ENCODE measurements at places on chromosomes 5 and 9.

- no peak for DNase-seq
Measured at GRCh38 chr5:102790748-102791147, 35.6 kb downstream of the PAM start.

- DNase-seq: no peak
Measured at GRCh38 chr5:21672911-21673310, 1180.2 kb downstream of the CDH12 start.

DNA sequence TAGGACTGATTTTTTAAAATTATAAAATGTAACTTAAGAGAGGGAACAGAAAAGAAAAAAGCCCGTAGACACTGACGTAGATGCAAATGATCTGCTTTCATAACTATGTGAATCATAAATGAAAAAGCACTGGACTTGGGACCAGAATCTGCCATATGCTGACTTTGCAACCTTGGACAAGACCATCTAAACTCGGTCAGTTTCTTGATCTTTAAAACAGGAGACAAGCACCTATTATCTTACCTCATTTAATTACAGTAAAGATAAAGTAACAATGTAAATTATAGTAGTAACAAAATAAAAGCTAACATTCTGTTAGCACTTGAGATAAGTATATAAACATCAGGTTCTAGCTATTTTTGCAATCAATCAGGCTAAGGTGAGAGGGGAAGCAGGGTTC is 20.0 kb downstream of the FBXW2 start:
- no peak for DNase-seq

GRCh38 chr9:2872931-2873323 is 29.0 kb upstream of the PUM3 start:
- DNase-seq: no peak

- no peak for DNase-seq
Measured at GRCh38 chr5:96638561-96638960, 23.6 kb upstream of the CAST start.

- DNase-seq: no peak
Measured at GRCh38 chr5:52725808-52726207, 61.9 kb upstream of the ITGA1 start.

DNA sequence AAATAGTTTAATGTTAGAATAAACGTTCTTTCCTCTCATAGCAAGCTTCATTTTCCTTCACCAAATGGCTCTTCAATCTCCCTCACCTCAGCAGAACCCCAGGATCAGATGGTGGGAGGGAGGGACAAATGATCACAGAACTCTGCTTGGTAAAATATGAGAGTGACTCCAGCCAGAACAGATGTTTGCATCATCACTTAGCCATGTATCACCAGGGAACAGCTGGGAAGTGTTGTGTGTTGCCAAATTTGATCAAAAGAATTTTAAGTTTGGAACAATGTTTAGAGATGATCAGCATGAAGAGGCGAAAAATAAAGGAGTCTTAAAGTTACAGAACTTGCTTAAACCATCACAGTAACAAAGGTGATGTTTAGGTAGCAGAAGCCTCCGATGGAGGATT is 115.7 kb downstream of the FRMD3 start:
- DNase-seq: no peak

- DNase-seq: no peak
Measured at GRCh38 chr5:135207866-135208265, 173.8 kb upstream of the PITX1 start.

GRCh38 chr9:120951960-120952618 is 25.5 kb upstream of the TRAF1 start:
- no peak for DNase-seq

DNA sequence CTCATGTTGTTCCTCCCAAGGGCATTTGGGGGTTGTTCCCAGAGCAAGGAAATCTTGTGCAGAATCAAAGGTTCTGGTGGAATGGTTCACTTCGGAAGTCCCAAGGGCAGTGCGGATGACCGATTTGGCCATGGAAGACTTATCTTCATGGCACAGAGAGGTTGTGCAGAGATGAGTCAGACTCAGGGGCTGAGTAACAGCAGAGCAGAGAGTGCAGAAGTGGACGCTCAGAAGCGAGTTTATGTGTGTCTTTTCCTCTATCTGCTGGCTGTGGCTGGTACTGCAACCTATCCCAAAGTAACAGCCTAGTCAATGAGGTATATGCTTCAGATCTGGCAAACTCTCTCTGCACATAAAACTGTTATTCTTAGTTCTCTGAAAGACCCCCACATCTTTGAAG is 118.1 kb downstream of the DPYSL3 start:
- DNase-seq: no peak

DNA sequence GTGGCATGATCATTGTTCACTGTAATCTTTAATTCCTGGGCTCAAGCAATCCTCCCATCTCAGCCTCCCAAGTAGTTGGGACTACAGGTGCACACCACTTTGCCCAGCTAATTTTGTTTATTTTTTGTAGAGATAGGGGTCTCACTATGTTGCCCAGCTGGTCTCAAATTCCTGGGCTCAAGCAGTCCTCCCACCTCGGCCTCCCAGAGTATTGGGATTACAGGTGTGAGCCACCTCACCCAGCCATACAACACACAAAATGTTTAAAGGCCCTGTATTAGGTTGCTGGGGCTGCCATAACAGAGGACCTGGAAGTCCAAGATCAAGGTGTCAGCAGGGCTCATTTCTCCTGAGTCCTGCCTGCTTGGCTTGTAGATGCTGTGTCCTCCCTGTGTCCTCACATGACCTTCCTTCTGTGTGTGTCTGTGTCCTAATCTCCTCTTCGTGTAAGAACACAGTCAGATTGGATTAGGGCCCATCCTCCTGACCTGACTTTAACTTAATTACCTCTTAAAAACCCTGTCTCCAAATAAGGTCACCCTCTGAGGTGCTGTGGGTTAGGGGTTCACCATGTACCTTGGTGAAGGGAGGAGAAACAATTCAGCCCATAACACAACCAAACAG is 5.4 kb downstream of the UBE2QL1 start:
- DNase-seq: no peak

- no peak for DNase-seq
Measured at GRCh38 chr5:34674187-34674586, 18.1 kb downstream of the RAI14 start.

DNA sequence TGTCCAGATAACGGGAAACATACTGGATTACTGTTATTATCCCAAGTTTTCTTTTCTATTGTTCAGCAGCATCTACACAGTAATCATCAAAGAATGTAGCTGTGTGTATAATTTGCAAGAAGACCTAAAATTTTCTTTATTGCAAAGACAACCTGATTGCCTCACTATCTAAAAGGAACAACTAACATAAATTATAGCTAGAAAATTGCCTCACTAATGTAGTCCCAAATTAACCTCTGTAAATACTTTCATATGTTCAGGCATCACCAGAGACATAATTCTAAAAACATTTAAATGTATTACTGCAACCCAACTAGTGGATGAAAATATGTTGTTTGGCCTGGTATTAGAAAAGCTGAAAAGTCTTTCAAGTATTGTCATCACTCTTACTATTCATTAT is 275.4 kb downstream of the CDH12 start:
- no peak for DNase-seq

DNA sequence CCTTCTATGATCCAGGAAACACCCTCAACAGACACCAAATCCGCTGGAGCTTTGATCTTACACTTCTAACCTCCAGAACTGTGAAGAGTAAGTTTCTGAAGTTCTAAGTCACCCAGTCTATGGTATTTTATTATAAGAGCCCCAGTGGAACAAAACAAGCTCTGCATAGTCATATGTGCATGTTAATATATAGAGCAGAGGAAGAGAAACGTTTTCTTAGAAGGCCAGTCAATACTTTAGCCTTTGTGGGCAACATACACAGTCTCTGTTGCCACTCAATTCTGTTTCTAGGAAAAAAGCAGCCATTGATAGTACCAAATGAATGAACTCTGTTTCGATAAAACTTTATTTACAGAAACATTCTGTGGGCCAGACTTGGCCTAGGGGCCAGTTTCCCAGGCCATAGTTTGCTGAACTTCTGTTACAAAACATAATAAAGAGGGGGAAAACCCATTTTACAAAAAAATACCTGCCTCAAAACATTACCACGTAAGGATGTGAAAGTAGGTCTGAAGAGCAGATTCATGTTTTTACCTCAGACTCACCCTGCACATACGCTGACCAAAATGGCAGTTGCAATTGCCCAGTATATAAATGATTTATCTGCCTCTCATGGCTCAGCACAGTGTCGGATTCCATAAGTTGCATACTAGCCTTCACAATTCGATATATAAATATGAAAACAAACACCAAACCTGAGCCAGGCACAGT is 350.5 kb downstream of the SLIT3 start:
- no peak for DNase-seq

- DNase-seq: no peak
Measured at GRCh38 chr5:96716716-96717115, 54.5 kb downstream of the CAST start.

DNA sequence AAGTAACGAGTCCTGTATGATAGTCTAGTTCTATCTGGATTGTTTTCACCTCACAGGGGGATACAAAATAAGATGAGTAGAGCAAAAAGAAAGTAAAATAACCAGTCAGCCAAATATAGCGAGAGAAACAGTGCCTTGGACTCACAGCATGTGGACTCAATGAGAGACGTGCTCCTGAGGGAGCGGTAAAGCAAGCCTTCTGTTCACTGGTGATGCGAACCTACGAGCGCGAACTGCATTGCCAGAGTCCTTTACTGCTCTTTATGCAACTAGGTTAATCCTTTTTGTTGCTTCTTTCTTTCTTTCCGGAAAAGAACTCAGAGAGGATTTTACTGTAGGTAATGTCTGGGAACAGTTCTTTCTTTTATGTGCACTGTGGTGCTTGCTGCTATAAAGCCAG is 132.7 kb downstream of the ANXA1 start:
- no peak for DNase-seq

DNA sequence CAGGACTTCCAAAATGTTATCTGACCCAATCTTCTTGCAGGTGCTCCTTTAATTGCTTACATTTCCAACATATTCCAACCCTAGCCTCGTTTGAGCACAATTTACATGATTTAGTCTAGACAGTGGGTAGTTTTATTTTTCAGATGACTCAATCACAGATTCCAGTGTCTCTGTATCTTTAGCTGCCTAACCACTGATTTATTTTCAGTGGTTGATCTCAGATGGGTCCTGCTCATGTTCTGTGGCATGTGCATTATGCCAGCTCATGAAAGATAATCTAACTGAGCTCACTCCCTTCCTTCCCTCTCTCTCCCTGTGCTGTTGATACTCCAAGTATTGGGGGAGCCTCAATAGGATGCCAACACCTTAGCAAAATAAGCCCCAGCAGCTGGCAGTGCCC is 106.1 kb upstream of the ICE1 start:
- no peak for DNase-seq

DNA sequence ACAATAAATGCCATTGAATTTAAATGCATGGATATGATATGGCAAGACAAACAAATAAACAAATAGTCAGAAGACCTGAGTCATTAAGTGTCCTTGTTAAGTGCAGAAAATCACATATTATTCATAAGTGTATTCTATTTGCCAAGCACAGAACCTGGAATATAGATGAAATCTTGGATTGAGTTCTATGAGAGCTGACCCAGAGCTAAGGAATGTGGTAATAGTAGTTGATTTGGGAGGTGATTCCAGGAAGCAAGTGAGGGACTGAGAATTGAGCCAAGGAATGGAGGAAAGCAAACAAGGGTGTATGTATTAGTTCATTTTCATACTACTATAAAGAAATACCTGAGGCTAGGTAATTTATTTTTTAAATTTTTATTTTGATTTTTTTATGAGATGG is 208.9 kb downstream of the TRIM32 start:
- no peak for DNase-seq

DNA sequence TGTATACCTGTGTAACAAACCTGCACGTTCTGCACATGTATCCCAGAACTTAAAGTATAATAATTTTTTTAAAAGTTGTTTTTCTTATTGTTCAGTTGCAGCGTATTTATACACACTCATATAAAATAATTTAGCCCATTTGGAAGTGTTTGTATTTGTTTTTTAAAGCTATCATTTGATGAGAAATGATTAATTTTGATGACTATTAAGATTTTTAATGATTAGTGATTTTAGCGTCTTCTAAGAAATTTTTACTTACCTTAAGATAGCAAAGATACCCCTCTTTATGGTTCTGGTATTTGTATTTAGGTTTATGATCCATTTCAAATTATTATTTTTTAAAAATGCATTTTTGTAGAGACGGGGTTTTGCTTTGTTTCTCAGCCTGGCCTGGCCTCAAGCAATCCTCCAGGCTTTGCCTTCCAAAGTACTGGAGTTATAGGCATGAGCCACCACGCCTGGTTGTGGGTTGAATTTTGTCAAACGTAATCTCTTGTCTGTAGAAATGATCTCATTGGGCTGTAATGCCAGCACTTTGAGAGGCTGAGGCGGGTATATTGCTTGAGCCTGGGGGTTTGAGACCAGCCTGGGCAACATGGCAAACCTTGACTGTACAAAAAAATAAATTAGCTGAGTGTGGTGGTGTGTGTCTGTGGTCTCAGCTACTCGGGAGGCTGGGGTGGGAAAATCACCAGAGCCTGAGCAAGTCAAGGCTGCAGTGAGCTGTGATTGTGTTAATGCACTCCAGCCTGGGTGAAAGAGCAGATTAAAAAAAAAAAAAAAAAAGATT is 26.9 kb downstream of the CSNK1G3 start:
- DNase-seq: no peak

- DNase-seq: no peak
Measured at GRCh38 chr5:10333154-10334006, 20.1 kb upstream of the MARCHF6 start.

GRCh38 chr5:37533851-37534250 is 154.7 kb downstream of the WDR70 start:
- no peak for DNase-seq

GRCh38 chr5:72272398-72272797 is 47.6 kb downstream of the MRPS27 start:
- DNase-seq: no peak

- DNase-seq: no peak
Measured at GRCh38 chr9:16361118-16361517, 509.4 kb downstream of the BNC2 start.

DNA sequence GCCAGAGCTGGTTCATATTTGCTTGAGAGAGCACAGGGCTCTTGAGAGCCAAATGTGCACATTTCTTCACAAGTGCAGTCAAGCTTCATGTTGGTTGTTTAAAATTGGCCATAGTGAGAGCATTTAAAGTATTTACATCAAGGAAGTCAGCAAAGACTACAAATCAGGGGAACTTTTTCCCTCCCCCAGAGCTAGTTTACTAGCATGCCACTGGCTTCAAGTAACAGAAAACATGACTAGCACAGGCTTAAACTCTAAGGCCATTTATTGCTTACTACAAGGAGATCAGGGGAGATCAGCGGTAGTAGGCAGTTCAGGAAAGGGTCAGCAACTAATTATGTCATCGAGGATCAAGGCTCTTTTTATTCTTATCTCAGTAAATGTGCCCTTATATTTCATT is 11.0 kb upstream of the CCDC171 start:
- no peak for DNase-seq

DNA sequence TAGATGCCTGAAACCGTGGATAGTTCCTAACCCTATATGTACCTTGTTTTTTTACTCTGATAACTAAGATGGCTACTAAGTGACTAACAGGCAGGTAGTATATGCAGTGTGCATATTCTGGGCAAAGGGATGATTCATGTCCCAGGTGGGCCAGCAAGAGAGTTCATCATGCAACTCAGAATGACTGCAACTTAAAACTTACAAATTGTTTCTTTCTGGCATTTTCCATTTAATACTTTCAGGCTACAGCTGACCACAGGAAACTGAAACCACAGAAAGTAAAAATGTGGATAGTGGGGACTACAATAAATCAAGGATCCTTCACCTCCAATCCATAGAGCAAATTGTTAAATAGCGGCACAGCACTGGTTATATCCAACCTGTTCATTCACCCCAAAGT is 30.7 kb upstream of the VCAN start:
- no peak for DNase-seq

- no peak for DNase-seq
Measured at GRCh38 chr5:37207802-37208201, 41.4 kb downstream of the CPLANE1 start.

GRCh38 chr5:173926359-173926758 is 38.2 kb downstream of the CPEB4 start:
- DNase-seq: no peak

All from activated naive CD8-positive, alpha-beta T cell treated with anti-CD3 and anti-CD28 coated beads, Interleukin-2, amount 50 U/mL, for 16 hours (primary cell).